HL-60 (cell line): ENCODE measurements at places on chromosomes 16 and 17.

DNA sequence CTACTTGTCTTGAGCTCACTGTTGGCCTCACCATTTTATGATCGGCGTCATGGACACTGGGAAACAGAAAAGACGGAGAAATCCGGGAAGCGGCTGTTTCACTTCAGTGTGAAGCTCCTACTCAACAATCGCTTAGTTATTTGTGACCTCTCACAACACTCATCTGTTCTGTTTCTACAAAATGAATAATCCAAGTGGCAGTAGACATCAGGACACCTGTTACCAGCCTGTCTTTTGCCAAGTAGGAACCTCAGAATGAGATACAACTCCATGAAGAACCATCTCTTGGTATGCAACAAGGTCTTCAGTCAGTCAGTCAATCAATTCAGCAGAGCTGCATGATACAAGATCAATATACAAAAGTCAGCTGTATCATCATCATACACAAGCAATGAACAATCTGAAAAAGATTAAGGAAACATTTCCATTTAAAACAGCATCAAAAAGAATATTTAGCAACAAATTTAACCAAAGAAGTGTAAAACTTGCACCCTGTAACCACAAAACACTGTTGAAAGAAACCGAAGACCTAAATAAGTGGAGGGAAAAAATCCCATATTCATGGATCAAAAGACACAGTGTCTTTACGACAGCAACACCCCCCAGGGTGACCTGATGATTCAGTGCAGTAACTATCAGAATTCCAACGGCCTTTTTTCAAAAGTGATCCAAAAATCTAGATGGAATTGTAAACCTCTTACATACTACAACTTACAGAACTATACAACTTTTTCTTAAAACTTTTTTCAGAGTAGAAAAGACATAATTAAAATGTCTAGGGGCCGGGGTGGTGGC is 63.4 kb downstream of the ANKRD11 start:
- no peak for DNase-seq

- no peak for DNase-seq
Observed at GRCh38 chr16:50585331-50585776, 37.2 kb downstream of the NKD1 start.

- no peak for DNase-seq
Observed at GRCh38 chr17:48995974-48996721, 1.0 kb upstream of the IGF2BP1 start.

DNA sequence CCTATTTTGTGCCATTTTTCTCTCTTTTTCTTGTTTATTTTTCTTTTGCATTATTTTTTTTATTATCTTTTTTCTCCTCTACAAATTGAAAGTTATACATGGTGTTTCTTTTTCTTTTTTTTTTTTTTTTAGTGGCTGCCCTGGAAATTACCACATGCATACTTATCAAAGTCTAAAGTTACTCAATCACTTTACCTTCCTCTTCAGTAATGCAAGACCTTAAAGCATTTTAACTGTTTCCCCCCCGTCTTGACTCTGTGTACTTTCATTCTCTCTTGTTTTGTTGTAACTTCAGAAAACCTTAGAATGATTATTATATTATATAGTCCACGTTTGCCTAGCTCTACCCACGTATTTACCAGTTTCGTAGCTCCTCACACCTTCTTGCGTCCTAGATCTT is 33.3 kb upstream of the SMPD3 start:
- DNase-seq, result peak; percentile 74

DNA sequence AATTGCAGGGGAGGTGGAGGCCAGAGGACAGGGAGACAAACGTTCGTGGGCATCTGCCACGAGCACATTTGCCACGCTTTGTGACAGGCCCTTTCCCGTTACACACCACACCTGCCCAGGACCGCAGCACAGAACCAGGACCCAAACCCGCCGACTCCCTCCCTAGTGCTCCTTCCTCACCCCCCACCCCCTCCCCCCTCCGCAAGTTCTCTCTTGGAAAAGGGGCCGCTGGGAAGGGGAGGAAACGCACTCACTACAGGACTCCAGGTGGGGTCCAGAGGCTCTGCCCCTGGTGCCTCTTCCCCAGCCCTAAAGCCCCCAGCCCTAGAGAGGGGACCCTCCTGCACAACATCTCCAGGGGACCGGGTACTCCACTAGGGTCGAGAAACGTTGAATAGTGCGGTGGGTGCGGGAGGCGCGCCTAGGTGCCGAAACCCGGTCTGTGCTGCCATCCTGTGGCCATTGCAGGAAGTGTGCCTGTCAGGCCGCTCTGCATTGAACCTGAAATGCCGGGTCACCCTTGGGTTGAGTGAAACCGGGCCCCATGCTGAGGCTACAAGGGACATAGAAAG is 21.9 kb upstream of the EIF1 start:
- DNase-seq, result no peak

DNA sequence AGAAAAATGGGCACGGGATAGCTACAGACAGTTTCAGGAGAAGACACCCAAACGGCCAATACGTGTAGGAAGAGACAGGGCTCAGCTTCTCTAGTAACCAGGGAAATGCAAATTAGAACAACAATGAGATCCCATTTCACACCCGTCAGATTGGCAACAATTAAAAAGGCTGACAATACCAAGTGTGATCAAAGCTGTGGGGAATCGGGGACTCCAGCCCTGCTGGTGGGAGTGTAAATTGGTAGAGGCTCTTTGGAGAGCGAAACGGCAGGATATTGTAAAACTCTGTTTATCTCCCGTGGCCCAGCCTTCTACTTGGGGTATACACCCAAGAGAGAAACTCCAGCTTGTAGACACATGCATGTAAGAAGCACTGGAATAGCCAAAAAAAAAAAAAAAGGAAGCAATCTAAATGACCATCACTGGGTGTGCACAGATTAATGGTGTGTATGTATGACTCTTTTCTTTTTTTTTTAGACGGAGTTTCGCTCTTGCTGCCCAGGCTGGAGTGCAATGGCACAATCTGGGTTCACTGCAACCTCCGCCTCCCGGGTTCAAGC is 27.5 kb downstream of the MYBBP1A start:
- DNase-seq, result no peak

DNA sequence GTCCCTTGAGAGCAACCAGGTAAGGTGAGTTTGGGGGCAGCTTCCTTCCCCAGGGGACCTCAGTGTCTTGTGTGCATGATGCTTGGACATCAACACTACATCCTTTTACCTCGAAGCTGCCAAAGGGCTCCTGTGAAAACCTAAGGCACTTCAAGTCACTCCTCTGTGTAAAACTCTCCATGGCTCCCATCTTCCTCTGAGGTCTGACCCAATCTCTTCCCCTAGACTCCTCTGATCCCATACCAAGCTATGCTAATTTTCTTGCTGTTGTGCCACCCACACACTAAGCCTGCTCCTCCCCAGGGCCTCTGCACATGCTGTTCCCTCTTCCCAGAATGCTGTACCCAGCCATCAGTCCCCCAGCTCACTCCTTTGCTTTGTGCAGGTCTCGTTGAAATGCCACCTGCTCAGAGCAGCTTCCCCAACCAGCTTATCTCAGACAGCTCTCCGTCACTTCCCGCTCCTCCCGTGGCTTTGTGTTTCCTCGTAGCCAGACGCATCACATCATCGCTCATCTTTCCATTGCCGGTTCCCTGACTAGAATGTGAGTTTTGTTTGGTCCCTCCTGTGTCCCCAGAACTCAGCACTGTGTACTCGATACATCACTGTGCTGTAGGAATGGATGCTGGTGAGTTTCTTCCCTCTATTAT is 78.4 kb downstream of the CNGB1 start:
- peak; percentile 42 for DNase-seq

DNA sequence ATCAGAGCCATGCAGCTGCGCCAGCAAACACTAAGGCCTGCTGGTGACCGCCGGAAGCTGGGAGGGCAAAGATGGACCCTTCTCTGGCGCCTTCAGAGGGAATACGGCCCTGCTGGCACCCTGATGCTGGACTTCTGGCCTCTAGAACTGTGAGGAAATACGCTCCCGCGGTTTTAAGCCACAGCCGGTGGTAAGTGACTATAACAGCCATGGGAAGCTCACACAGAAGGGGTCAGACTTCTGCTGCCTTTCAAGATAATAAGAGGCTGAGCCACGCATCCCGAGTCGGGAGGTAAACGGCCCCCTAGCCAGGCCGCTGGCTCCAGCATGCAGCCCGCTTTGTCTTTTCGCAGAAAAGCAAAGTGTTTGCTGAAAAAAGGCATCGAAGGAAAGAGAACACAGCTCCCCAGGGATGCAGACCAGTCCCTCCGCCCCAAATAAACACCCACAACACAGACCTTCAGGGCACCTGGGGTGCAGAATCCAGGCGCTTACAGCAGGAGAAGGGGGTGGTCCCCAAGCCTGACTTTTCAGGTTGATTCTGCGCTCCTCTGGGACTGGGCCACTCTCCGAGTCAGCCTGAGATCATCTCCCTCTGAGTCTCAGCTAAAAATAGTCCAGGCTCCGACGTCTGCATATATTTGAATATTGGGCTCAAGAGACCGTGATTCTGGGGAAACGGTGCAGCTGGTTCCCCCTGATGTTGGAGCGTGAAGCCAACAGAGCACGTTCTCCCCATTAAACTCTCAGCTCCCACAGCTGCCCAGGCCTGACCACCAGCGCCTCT is 89.7 kb downstream of the MGAT5B start:
- no peak for DNase-seq

- peak; percentile 29 for DNase-seq
Observed at GRCh38 chr17:43907425-43907981, at the start of gene MPP2. MPP2 (minus strand) TSS chr17:43907536; CDS start chr17:43904460, 3,076 bp downstream.

DNA sequence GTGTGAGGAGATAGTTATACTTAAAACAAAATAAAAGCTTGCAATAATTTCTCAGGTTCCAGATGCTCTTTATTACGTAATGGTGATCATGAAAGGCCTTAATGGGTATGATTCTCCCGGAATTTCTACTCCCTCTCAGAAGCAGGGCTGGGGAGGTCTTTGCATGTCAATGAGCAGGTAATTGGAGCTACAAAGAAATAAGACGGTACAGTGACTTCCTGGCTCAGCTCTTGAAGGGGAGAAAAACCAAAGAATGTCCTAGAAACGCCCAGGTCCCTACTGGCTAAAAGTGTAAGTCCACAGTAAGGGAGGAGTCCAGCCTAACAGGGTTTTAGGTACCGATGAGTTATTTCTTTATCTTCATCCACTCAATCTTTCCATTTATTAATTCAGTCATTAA is 390.9 kb downstream of the TMEM114 start:
- DNase-seq, result no peak

DNA sequence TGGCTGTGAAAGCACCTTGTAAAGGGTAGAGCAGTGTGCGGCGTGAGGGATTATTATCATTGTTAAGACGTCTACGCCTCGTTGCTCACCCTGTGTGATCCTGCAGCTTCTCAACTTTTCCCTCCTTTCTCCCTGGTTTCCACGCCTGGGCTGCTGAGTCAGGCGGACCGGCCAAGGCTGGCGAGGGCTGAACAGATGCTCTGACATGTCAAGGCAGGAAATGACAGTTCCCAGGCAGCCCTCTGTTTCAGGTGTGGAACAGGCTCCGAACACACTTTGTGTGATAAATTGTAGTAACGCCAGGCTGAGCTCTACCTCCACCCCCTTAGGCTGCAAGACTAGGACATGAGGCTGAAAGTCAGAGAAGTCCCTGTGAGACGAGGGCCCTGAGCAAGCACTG is 46.0 kb upstream of the TBX2 start:
- DNase-seq, result no peak

GRCh38 chr17:39628655-39629493 is 2.1 kb downstream of the PPP1R1B start:
- no peak for DNase-seq

- DNase-seq, result no peak
Observed at GRCh38 chr16:49739381-49739780, 116.5 kb downstream of the ZNF423 start.

DNA sequence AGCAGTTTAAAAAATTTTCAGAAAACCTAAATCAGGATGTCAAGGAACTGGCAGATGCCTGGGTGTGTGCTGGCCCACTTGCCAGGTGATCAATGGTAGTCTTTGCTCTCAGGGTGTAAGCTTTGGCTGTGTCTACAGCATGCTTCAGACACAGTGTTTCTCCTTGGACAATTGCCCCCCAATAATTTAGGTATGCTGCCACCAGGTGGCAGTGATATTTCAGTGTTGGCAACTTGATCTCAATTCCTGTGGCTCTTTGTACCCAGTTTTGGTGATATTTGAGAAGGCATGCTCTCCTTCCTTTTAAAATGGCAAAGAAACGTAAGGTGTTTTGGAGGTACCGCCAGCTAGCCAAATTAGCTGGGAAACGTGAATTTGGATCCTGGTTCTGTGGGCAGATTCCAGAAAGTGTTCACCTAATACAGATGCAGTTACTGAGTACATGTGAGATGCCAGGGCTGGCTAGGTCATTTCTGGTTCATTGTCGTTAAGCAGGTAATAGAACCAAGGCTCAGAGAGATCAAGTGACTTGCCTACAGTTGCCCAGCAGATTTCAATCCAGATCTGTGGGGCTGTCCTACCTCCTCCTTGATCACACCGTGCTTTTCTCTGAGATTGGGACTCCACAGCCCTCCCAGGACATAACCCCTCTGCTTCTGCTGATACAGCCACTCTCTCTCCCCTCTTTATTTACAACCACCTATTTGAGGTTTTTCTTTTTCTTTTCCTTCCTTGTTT is 155.6 kb upstream of the PLCG2 start:
- no peak for DNase-seq

DNA sequence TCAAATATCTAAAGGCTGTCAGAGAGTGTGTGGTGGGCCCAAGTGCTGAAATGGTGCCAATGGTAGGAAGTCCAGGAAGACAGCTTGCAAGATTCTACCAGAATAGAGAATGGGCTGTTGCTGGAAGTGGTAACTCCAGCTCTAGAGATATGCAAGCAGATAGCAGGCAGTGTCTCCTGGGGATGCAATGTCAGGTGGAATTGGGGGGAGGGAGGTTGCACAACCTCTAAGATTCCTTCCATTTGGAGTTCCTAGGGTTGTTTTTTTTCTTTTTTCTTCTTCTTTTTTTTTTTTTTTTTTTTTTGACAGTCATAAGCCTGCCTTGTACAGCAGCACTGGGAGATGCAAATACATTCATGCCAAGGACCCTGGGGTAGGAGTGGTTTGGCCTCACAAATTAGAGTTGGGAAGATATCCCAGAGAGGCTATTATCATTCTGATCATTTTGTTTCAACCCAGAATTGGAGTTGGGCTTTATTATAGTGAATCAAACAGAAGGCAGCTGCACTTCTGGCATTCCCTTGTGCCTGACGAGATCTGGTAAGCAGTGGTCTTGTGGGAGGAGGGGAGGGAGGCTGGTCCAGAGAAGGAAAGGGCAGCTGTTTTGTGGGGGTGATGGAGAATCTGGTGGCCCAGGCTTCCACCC is 51.1 kb downstream of the SLC6A2 start:
- no peak for DNase-seq

DNA sequence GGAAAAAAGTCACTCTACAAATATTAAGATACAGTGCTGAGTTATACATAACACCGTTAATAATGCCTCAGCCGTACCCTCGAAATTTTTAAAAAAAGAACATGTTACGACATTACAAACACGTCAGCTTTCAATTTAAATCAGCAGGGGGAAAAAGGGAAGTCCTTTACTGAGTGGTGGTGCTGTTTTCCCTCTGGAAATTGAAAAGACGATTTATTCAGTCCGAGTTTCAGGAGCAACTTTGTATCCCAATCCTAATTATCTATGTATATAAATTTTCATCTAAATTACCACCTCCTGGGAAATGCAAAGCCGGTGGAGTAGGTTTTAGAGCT is 1.3 kb downstream of the NETO2 start:
- DNase-seq, result peak; percentile 32
